Activated T-cell treated with anti-CD3 and anti-CD28 coated beads for 24 hours (primary cell): ENCODE measurements at places on chromosomes 5 and 9.
A peak's percentile ranks its signal among the peaks of the same experiment; 100 is the strongest.

- peak; percentile 68 for DNase-seq
These were observed 232.2 kb downstream of the SYK start for GRCh38 chr9:91033797-91034196.

DNA sequence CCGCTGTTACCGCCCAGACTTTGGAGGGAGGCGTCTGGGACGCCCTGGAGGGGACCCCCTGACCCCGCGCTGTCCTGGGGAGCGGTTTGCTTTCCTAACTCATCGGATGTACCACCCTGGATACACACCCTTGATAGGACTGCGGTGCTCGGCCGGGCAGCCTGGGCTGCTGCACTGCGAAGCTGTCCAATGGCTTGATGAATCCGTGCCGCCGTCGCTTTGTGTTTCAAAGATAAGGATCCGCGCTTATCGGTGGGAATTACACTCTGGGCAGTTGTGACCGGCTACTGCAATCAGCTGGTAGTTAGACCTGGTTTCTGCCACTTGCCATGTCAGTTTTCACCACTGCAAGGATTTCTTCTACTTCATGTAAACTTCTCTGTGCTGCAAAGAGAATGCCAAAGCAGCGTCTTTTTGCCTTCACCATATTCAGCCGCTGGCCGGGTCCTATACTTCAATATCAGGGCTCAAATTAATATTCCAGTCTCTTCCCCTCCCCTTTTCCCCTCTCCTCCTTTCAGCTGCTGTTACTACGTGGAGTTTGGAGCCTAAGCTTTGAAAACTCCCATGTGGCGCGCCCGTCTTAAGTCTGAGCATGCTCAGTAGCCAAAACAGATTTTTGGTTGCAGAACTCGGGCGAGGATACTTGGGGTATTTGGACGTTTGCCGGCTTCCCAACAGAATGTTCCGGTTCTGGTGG, 727 bp downstream of the SMAD5 start:
- peak; percentile 7 for DNase-seq

DNA sequence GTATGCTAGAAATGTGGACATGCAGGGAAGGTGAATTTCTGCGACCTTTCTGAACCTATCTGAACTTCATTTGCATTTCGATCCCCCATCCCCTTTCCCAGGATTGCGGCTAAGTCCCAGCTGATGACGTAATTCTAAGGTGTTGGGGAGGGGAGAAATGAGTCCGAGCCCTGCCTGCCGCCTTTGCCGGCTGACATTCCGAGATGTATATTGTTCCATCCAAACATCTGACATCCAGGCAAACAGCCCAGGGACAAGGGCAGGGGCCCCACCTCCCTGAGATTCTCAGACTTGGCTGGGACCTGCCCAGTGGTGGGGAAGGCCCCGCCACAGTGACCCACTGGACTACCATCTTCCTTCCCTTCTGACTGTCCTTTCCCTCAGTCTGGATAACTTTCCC, 494.6 kb downstream of the ENC1 start:
- DNase-seq, result no peak

DNA sequence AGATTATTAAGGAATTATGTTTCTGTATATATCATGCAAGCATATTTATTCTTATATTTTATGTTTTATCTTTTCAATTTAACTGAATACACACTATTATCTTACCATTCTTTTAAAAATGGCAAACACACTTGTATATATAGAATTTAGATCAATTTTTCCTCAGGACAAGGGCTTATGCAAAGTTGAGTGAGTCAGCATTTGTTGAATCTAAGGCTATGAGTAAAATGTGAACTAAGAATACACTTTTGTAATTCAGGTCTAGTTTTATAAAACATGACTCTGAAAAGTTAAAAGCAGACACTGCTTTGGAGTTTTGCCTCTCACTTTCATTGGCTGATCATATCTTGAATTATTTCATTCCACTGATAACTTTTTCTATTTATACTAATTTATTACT, 127.8 kb downstream of the FOCAD start:
- no peak for DNase-seq

DNA sequence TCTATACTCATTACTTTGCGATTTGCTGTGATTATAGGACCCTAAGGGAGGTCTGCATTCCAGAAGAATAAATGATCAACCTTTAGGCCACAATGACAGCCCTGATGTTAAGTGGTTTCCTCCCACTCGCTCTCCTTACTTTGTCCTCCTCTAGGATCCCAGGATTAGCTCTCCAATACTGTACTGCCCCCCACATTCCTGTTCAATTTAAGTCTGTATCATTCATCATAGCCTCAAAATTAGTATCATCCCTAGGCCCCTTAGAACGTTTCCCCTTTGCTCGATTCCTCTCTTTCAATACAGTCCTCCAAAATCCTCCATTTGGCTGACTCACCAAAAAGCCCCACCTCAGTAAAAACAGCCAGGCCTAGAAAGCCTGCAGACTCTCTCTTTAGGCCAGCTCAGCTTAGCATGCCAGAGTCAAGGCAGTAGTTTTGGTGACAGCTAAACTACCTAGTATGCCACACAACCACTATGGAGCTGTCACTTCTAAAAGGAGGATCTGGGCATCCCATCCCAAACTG, 24.4 kb downstream of the RNF145 start:
- peak; percentile 43 for DNase-seq

- DNase-seq, result no peak
These were observed 760 bp downstream of the NPR3 start for GRCh38 chr5:32711681-32712480.

DNA sequence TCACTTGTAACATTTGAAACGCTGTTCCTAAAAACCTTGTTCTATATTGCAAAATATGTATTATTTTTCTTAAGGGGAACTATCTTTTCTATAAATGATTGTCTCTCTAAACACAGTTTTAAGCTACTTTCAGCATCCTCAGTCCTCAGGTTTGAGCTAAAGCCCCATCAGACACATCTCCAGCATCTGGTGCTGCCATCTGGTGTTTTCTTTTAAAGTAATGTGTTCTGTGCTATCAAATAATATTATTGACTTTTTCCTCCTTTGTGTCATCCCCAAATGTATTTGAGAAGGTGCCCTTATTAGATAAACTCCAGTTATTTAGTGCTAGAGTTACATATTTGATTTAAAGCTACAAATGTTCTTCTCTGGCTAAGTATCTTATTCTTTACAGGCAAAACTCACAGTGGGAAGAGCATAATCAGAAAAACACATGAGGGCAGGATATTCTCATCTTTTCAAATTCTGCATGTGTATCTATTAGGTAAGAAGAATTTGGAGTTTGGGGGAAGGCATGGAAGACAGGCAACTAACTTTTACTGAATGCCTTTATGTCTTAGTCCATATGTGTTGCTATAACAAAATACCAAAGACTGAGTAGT, 27.5 kb downstream of the ZNF474 start:
- DNase-seq, result no peak

DNA sequence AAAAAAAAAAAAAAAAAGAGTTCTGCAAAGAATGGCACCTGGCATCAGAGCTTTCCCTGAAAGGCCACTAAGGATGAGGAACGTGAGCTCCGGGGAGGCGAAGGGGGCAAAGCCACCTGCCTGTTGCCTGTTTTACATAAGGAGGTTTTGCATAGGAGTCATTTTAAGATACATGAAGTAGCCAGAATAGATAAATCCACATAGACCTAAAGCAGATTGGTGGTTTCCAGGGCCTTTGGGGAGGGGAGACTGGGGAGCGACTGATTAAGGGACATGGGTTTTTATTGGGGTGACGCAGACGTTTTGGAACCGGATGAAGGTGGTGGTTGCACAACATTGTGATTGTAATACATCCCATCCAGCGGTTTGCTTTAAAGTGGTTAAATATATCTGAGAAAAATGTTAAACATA, 7.1 kb downstream of the NEK6 start:
- no peak for DNase-seq

DNA sequence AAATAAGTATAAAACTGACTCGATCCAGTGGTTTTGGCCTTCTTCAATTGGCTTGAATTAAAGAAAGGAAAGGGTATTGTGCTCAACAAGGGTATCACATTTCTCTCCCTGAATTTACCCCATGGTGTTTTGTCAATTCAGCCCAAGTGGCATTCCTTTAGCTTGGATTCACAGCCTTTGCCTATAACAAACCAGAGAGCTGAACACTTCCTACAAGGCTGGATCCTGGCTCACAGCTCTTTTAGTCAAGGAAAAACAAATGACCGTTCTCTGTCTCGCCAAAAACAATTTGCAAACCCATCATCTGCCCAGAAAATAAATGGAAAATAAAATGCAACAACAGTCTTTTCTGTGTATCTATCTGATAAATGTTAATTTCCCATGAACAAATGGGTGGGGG, 5.7 kb downstream of the ZNF366 start:
- no peak for DNase-seq

- no peak for DNase-seq
These were observed 13.7 kb downstream of the MYO10 start for GRCh38 chr5:16922430-16922829.

DNA sequence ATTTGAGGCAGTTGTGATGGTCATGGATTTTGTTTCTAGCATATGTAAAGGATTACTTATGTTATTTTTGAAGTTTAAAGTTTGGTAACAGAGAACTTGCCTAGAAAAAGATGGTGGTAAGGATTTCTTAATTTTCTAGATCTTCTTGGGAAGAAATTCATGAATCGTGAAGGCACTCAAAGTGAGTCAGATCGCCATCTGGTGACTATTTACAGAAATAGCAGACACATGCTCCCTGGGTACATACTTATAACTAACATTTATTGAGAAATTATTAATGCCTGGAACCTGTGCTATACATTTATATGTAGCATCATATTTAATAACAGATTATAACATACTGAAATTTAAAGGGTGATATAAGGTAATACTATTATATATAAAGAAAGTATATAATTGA, 299.7 kb downstream of the IZUMO3 start:
- no peak for DNase-seq

GRCh38 chr5:1517838-1518237, 5.9 kb downstream of the LPCAT1 start:
- DNase-seq, result no peak

DNA sequence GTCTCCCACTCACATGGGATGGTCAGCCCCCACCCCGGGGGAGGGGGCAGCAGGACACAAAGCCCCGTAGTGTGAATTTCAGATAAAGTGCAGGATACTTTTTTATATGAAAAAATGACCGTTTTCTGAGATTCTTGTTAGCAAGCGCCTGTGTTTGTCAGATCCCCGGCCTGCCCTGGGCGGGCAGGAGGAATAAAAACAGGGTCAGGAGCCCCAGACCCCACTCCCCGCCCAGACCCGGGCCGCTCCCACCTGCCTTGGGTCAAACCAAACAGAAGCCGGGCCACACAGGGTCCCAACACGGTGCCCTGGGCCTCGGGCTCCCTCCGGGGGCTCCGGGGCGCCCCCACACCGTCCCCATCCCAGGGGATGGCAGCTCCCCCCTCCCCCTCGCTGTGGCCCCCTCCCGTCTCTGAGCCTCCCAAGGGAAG, 13.5 kb upstream of the NRARP start:
- DNase-seq, result no peak

- no peak for DNase-seq
These were observed 281.5 kb upstream of the SLC24A2 start for GRCh38 chr9:20070336-20070735.

DNA sequence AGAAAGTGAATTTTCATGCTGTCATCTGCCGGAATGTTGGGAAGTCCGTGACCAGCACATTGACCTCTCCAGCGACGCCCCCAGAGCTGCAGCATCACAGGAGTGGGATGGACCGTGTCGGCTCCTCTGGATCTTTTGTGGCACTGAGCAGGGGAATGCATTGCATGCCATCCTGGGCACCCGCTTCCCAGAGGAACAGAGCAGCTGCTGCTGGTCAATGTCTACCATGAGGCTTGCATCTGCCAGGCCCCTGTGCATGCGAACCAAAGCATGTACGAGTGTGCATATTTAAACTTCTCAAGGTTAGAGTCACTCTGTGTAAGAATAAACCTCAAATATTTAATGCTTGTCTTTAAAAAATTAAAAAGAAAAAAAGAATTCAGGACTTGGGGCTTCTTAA, 414.8 kb downstream of the GADD45G start:
- DNase-seq, result no peak

DNA sequence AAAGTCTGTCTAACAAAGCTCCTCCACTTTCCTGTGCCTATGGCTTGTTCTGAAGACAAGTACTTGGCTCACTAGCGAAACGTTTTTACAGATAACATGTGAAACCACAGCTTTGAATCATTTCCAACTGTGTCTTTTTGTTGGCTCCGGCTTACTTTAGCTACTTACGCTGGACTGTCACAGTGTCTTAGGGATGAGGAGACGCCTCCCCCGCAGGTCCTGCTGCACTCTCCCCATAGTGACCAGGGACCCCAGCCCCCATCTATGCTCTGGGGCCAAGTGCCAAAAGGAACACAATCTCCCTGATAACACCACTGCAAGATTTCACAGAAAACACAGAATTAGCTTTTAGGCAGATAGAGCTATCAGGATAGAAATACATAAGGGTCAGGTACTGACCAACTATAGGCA, 219.1 kb downstream of the ADAMTS6 start:
- DNase-seq, result no peak

GRCh38 chr9:130197888-130198287, 25.7 kb downstream of the NCS1 start:
- DNase-seq, result no peak

GRCh38 chr9:83238871-83239640, 176.1 kb upstream of the RASEF start:
- no peak for DNase-seq

DNA sequence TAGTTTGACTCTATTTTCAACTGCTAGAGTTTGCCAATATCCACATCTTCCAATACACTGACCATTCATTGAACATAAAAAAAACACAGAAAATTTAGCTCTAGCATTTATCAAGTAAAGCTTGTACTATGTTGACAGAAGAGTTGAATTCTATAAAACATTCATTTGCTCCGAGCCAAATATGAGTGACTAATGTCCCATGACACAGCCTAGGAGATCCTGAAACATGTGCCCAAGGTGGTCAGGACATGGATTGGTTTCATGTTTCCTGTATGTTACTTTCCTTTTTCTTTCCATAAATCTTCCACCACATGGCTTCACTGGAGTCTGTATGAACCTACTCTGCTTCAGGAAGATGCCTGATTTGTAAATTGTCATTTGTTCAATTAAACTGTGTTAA, 122.4 kb upstream of the PRDM9 start:
- no peak for DNase-seq

DNA sequence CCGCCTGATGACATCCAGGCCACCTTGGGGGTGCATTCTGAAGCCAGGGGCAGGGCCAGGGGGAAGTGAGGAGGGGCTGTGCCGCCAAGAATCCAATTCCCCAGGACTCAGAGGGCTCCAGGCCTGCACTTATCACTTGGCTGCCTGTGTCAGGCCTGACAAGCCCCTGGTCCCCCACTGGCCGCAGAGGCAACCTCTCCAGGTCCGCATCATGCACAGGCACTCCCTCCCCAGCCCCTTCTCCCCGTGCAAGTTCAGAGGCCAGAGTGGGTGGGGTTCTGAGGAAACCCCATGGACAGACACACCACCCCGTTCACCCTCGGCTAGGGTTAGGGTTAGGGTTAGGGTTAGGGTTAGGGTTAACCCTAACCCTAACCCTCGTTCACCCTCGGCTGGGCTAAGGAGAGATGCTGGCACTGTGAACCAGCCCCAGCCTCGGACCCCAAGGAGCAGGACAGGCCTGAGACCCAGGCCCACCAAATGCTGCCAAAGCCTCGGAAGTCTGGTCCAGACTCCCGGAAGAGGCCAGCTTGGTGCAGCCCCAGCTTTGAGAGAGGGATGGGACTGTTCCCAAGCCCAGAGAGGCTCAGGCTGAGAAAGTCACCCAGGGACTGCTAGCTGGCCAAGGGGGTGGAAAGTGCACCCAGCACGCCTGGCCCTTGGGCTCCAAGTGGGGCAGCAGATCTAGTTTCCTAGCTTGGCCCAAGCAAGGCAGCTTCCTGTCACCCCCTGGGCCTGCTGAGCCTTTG, 4.9 kb downstream of the LCN2 start:
- DNase-seq, result no peak
